ENCODE measurements at places on chromosomes 3 and 15.

- no peak for DNase-seq
Observed at GRCh38 chr15:99449514-99449913, 116.3 kb upstream of the MEF2A start.

GRCh38 chr3:28940530-28940929, 340.3 kb upstream of the RBMS3 start:
- no peak for DNase-seq

- no peak for DNase-seq
Observed at GRCh38 chr3:61956236-61956635, 394.9 kb downstream of the PTPRG start.

DNA sequence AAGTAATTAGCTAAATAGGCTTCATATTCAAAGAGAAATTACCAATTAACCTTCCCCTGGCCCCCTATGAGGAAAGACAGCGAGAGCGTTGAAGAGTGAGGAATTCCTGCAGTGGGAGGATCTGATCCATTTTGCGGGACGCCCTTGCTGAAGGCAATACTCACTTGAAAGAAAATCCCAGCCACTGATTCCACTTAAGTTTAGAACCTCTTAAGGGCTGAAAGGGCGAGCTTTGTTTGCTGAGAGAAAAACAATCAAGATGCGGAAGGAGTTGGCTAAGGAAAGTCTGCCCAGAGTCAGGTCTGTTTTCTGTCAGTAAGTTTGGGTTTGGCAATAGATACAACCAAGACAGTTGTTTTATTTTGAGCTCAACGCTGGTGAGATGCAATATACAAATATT, 102.8 kb upstream of the GBE1 start:
- DNase-seq, result no peak

DNA sequence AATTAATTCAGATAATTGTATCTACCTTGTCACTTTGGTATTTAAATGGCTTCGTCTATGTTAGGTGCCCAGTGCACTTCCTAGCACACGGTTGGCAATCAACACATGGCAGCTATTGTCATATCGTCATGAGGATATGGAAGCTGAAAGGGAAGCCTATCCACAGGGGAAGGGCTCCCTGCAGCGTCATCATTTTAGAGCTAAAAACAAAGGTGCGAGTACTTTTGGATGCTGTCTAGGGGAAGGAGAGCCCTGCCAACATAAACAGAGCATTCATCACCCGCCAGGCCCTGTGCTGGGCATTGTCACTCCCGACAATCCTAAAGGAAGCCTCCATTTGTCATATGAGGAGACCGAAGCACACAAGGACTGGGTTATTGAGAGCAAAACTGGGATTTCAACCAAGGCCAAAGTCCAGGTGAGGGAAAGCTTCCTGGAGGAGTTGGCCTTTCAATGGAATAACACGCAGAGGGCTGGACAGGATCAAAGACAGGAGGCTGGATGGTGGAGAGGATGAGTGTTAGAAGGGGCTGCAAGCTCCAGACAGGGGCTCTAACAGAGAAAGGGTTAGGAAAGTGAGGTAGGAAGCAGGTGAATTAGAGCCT, 8.0 kb upstream of the PARL start:
- no peak for DNase-seq

GRCh38 chr15:62450061-62450460, 285.0 kb upstream of the C2CD4B start:
- DNase-seq, result no peak

DNA sequence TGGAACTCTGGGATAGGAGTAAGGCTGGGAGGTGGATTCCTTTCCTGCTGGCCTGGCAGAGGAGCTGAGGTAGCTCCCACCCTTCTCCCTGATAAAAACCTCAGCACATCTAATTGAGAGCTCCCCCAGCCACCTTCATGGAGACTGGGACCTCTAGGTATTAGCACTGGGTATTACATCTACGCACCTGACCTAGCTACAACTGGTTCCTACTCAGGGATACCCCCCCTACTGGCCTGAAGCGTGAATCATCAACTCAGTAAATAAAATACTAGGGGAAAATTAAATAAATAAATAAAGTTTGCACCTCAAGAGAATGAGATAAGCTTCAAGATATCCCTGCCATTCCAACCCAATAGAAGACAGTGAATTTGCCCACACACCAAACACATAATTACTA, 140.4 kb downstream of the NEK10 start:
- DNase-seq, result no peak

DNA sequence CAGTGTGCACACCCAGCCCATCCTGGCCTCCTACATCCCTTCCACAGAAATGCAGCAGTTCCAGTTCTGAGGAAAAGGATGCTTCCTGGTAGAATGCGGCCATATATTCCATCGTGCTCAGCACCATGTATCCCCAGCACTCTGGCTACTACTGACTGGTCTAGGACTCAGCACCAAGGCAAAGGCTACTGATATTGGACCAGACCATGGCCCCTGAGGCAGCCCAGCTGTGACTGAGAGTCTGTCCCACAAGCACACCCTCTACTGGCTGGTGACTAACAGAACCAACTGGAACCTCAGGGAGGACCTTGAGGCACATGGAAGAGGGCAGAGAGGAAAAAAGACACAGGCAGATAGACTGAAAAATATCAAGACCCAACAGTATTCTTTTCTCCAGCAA, 30.0 kb downstream of the TARS3 start:
- DNase-seq, result no peak

Measured in CD4-positive, alpha-beta T cell treated with Interleukin-6 for 4 hours (primary cell).